ENCODE measurements at places on chromosomes 12 and 14.

GRCh38 chr14:59377491-59377890, 87.7 kb downstream of the GPR135 start:
- DNase-seq: no peak

DNA sequence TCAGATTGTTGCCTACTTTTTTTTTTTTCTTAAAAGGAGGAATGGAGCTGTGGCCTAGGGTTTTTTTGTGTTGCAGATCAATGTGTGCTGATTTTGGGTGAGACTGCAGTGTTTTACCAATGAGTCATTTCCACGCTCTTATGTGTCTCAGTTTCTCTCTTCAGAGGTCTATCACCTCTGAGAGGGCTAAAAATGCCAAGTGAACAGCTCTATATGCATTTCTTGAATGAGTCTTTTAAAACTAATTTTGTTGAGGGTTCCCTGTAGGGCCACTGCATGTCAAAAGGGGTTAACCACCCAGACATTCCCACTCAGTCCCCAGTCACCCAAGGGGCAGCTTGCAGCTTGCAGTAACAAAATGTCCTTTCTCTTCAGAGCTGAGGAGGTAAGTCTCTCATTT, 24.3 kb upstream of the GLIPR1L2 start:
- DNase-seq: no peak

DNA sequence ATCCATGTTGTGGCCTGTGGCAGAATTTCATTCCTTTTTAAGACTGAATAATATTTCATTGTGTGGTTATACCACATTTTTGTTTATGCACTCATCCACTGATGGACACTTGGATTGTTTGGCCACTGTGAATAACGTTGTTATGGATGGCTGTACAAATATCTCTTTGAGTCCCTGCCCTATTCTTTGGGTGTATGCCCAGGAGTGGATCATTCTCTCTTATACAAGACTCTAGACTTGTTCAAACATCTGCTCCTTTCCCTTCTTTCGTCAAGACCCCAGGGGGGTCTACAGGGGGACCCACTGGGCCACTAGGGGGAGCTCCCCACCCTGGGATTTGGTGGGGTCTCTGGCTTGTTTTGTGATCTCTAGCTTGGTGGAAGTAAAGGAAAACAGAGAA, 77.4 kb downstream of the FBXL14 start:
- DNase-seq: peak; percentile 39

DNA sequence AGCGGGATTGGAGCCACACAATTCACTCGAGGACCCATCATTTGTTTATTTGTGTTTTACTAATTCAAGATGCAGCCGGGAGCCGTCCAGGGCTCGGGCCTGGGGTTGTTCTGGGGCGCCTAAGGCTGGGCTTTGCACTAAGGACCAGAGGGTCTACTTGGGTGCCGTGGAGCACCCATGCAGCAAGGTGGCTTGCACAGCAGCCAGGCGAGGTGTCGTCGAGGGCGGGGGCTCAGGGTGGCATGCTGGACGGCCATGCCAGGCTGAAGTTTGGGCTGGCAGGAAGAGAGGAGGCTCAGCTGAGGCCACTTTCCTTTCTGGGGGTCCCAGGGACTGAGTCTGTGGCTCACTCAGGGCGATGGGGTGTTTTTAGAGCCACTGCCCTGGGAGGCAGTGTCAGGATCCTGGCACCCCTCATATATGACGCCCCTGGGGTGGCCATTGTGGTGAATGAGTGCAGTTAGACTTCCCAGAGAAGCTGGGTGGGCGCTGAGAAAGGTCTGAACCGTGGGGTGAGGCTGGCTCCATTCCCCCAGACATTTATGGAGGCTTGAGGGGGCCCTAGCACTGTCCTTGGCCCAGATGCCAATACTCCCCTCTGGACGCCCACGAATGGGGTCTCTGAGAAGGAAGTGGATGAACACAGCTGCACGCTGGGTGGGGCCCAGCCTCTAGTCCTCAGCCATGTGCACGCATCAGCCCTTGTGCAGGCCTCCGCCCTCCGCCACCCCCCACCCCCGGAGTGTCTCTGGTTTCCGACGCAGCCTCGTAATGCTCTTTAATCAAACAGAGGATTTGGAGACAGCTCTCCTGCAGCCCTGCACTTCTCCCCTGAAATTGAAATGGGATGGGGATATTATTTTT, 11.3 kb downstream of the MEG3 start:
- no peak for DNase-seq

GRCh38 chr14:60933920-60934655, 46.8 kb downstream of the TRMT5 start:
- DNase-seq: no peak

DNA sequence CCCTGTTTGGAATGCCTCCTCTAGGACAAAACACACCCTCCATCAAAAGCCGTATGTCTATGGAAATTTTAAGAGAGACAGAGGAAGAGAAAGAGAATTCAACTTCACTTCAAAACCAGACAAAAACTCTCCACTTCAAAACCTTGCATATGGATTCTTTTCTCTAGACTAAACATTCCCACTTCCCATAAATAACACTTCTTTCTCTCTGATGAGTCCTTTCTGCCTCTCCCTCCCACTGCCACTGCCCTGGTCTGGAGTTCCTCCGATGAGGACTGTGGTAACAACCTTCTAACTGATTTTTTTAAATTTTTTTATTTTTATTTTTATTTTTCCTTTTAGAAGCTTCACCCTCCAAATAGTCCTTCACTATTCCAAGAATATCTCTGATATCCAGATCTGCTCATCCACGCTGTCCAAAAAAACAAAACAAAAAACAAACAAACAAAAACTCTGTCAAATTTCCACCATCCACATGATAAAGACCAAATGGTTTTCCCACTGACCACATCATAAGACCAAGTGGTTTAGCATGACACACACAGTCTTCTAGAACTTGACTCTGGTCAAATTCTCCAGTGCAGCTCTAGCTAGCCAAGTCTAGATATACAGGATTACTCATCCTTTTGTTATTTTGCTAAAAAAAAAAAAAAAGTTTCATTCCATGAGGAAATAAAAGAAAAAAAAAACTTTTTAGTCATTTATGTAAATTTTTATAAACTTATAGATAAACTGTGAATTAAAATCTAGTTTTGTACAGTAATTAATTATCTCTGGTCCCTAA, 256.0 kb downstream of the PPFIA2 start:
- DNase-seq: no peak

DNA sequence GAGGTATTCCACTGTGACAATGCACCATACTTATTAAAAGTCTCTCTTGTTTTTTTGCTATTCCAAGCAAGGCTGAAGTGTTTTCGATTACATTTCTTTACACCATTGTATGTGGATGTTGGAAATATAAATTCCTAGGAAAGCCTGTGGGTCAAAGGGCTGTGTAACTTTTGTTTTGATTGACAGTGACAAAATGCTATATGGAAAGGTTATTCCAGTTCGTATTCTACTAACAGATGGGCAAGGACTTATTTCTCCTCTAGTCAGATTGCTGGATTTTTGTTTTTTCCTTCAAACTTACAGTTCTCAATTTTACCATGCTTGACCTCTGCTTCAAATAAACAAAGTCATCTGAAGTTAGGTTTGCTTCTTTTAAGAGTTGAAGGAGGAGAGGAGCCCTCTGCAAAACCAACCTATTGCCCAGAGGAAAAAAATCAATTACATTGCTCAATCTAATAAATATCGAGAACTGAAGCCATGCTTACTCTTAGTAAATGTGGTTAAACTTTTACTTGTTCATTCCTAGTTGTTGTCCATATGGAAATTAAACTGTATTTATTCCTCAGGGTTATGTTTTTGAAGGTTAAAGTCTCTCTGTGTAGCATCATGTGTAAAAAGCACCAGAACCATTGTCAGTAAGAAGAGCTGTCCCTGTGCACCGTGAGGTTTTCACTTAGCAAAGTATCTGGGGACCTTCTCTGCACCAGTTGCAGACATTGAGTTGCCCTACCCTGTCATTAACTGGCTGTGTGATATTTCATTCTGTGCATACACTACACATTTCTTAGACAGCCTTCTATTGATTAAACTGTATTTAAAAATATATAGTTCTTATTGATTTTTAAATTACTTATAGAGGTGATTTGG, 26.9 kb downstream of the GLT1D1 start:
- DNase-seq: no peak

DNA sequence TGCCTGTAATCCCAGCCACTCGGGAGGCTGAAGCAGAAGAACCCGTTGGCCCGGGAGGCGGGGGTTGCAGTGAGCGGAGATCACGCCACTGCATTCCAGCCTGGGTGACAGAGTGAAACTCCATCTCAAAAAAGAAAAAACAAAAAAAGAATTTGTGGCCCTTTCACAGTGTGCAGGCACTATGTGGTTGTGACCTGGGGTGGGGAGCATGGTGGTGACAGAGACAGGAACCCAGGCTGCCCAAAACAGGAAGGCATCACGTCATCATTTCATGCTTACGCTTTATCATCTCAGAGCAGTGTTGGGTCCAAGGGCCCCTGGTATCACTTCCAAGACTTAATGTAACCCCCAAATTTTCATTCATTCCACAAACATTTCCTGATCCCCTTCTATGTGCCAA, 175.7 kb upstream of the GSC start:
- no peak for DNase-seq

DNA sequence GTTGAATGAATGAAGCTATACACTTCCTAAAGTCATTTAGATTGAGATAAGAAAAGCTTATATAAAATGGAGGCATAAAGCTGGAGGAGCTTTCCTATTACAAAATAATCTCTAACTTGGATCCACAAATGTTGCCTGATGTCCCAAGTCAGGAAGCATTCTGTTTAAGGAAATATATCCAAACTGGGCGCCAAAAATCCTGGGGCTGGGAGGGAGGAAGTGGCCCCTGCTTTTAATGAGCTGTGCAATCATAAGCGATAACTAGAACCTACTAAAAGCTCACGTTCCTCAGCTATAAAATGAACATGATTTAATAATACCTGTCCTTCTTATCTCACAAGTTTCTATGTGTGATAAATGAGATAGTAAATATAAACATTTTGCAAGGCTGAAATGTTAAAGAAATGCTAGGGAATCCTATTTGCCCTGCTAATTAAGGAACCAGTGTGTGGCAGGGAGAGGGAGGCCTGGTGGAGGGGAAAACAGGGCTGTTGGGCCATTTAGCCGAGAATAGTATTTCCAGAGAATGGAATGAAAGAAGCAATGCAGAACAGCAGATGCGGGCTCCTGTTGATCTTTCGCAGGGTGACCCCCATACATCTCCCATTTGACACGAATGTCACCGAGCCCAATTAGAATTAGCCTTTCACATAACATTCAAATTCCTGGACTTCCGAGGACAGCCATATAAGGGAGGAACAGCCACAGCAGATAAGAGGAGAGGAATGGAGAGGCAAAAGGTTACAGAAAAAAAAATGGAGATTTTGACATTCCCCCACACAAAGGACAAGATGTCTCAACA, 25.9 kb downstream of the DUSP6 start:
- DNase-seq: no peak

DNA sequence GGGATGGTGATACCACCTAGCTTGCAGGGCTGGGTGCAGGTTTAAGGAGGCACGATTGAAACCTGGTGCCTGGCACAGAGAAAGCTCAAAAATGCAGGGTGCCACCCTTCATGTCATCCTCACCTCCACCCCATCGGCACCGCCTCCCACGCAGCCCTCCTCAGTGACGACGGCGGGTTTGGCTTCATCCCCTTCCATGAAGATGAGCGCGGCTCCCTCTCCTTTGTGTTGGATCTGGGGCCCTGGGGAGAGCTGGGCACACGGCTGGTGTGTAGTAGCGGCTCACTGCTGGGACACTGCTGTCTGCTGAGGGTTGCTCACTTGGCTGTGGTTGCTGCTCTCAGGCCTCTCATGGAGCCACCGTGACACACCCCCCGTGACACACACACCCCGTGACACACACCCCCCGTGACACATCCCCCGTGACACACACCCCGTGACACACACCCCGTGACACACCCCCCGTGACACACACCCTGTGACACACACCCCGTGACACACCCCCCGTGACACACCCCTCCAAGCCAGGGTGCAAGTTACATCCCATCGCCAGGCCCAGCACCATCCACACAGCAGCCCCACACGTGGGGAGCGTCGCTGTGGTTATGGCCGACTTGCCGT, 42.9 kb upstream of the FZD10 start:
- DNase-seq: no peak

DNA sequence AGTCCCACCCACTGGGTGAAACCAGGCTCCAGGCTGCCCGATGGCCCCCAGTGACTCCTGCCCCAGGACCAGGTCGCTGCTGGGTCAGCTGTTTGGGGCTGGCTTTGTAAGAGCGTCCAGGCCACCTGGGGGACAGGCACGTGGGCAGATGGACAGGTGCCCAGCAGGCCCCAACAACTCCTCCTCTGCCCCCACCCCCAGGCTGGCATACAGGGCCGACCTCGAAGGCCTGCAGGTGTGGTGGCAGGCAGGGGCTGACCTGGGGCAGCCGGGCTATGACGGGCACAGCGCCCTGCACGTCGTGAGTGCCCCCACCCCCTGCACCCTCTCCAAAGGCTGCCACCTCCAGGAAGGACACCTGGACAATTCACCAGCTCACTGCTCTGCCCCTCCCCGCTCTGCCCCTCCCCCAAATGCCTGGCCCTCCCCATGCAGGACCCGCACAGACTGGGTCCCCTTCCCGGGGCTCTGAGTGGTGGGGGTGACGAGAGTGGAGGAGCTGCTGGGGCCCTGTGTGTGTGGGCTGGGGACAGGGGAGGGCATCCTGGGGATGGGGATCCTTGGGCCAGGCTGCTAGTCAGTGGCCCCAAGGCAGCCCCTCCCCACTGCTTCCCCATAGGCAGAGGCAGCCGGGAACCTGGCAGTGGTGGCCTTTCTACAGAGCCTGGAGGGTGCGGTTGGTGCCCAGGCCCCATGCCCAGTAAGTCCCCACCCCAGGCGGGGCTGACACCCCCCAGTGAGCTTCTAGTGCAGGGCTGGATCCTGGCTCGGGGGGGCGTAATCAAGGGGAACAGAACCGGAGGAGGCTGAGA, 26.0 kb downstream of the ASPG start:
- no peak for DNase-seq

DNA sequence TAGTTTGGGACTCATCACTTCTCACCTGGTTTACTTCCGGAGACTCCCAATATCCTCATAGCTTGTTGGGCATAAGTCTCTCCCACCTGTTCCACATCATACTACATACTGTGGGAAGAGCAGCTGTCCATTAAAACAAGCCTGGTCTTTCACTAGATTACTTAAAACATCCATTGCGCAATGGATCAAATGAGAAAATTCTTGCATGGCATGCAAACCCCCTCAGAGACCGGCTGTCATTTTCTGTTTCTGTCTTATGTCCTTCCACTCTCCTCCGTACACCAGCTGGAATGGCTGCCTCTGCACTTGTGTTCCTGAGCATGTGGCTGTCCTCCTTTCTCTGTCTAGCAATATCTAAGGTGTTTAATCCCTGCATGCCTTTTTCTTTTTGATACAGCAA, 265.6 kb downstream of the TMEM117 start:
- DNase-seq: peak; percentile 2

- DNase-seq: no peak
These were observed 32.3 kb downstream of the DRAM1 start for GRCh38 chr12:101909646-101910045.

All from NB4 (cell line).